ENCODE measurements at places on chromosomes 16 and 17.

DNA sequence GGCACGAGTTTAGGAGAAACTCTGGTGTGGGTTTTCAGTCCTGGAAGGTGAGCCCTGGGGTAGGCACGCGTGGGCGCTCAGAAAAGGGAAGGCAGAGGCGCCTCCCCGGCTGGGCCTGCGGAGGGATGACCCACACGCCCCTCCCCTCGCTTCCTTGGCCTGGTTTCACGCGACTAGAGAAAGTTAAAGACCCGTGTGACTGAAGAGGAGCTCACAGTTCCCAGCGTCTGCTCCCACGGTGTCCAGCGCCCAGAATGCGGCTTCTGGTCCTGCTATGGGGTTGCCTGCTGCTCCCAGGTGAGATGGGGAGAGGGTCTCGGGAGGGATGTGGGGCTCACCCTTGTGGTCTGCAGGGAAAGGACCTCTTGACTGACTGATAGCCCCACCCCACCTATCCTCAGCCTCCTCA lies at the start of gene CD300LG:
Gene CD300LG, plus strand, starts transcription at position 214 of the 409 bp plus-strand sequence. Its CDS starts 41 bp downstream, at position 255.
- DNase-seq, result no peak

GRCh38 chr17:82865774-82866395 lies 26.1 kb upstream of the ZNF750 start:
- no peak for DNase-seq

- DNase-seq, result peak; percentile 19
Observed at GRCh38 chr17:27879987-27880608, 13.1 kb downstream of the LYRM9 start.

- DNase-seq, result no peak
Observed at GRCh38 chr17:19269106-19269505, 31.9 kb downstream of the EPN2 start.

DNA sequence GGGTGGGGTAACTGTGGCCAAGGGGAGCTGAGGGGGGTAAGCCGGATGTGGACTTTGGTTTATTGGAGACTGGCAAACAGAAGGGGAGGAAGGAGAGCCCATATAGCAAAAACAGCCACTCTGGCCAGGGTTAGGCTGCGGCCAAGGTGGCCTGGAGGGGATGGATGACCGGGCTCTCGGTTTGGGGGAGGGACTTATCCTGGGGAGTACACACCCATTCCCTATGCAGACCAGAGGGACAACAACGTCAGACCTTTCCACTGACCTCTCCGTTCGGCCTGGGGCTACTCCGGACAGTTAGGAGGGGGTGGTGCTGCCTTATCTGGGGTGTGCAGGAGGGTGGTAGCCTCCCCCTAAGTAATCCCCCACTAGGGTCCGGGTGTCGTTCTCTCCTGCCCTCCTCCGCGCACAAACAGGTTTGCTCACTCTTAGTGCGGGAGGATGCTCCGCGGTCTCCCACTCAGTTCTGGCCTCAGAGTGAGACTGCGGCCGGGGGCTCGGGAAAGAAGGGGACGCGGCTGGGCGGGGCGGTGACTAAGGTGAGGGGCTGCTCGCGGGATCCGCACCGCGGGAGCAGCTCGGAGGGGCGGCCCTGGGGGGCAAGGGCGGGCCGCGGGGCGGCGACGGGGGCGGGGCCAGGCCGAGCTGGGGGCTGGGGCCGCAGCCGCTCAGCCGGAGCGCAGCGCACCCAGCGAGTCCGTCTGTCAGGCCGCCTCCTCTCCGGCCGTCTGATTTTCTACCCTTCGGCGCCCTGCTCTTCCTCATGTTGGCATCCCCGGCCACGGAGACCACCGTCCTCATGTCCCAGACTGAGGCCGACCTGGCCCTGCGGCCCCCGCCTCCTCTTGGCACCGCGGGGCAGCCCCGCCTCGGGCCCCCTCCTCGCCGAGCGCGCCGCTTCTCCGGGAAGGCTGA lies at the start of gene WNK4:
Gene WNK4, plus strand, starts transcription at position 675 of the 915 bp plus-strand sequence. Its CDS starts 89 bp downstream, at position 764.
- no peak for DNase-seq

DNA sequence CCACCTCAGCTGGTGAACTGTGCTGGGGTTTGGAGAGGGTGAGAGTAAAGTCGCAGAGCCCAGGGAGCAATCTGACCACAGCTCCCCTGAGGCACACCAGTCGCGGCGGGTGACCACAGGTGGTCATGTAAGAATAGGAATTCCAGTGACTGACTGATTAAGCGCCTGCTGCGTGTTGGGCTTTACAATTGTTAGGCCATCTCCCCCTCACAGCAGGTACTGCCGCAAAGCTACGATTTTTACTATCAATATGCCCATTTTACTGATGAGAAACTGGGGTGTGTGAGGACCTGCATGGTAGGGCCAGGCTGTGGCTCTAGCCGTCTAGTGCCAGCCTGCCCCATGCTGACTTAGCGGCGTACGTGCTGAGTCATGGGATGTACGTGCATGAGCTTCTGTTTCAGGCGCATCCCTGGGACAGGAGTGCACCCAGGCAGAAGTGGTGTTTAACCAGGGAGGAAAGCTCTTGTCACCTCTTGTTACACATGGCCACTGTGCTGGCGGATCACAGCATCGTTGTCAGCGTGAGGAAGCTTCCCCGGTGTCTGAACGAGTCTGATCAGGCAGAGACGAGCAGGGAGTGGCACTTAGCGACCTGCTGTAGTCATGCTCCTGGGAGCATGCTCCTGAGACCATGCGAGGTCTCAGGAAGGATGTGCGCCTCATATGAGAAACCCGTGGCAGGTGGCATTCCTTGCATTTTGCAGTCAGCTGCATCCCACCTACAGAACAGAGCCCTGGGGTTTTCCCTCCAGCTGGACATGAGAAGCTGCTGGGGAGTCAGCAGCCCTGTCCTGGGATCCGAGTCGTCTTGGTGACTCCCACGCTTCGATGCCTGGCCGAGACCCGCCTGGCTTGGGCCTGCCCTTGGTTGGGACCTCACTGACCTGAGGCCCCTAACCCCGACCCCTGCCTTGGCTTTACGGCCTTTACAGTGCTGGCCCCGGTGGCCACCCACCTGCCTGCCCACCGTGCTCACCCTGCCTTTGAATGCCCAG lies 163.7 kb upstream of the CHMP6 start:
- DNase-seq, result no peak

GRCh38 chr16:51565184-51565583 lies 414.1 kb upstream of the SALL1 start:
- DNase-seq, result no peak

DNA sequence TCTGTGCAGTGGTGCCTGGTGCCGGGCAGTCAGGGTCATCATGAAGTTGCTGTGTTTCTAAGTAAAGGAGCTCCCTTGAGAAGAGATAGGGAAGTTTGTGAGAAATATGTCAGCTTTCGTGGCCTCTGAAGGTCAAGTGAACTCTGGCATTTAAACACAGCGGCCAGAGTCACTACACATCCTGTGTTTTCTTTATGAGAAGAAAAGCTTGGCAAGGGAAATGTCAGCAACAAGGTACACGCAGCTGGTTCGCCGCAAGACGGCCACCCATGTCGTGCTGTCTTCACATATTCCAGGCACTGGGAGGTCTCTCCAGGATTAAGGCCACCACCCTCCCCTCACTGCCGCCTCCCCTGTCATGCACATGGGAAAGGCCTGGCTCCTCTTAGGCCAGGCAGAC lies 33.2 kb upstream of the PEMT start:
- no peak for DNase-seq

DNA sequence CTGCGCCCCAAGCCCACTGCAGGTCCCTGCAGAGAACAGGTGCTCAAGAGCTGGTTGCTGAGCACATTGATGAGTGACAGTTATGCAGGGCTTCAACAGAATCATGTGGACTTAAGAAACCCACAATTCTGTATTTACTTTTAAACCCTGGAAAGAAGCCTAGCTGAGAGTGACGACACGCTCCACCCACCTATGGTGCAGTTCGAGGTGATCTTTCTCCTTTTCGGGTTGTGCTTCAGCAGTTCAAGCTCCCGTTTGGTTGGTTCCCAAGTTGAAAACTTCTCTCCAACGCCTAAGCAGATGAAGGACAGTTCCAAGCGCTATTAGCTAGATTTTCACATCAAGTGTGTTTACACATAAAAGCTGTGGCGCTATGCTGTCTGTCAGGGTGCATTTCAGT lies 23.9 kb downstream of the USP22 start:
- no peak for DNase-seq

DNA sequence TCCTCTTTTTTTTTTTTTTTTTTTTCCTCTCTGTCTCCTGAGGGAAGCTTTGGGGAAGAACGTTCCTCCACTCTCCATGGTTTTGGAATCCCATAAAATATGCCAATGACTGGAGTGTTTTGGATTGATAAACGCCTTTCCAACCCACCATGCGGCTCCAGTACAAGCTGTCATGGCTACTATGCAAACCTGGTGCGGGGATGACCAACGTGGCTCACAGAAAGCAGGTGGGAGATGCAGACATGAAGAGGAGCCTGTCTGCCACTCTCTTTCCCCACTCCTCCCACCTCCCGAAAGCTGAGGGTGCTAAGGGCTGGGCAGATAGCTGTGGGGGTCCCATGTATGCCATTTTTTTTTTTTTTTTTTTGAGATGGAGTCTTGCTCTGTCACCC lies 69.9 kb upstream of the SEC14L1 start:
- DNase-seq, result no peak

GRCh38 chr17:17985555-17985954 lies 12.9 kb downstream of the DRC3 start:
- DNase-seq, result no peak

DNA sequence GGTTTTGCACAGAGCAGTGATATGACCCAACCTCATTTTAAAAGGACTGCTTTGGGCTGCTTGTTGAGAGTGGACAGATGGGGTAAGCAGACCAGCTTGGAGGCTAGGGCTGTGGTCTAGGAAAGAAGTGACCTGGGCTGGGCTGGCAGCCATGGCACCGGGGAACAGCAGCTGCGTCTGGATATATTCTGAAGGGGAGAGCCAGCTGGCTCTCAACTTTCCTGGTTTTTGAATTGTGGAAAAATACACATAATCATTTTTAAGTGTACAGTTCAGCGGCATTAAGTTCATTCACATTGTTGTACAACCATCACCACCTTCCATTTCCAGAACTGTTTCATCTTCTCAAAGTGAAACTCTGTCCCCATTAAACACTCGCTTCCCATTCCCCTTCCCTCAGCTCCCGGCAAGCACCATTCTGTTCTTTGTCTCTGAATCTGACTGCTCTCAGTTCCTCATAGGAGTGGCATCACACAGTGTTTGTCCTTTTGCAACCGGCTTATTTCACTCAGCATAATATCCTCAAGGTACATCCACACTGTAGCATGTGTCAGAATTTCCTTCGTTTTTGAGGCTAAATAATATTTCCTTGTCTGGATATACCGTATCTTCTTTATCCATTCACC lies 113.2 kb downstream of the SPECC1 start:
- DNase-seq, result no peak

DNA sequence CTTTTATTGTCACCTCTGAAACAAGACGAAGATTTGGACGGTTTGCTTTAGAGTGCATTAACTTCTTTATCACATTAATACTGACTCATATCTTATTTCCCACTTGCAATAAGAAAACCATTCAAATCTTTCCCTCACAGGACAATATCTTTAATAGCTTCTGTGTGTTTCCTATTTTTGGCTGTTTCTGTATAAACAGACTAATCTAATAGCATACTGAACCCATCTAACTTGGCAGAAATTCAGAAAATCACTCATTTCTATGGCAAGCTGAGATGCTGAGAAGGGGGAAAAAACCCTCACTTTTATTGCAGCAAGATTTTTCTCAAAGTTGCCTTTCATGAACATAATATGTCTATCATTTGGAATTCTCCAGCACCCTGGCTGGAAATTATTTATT lies 524.9 kb downstream of the WWOX start:
- DNase-seq, result no peak

DNA sequence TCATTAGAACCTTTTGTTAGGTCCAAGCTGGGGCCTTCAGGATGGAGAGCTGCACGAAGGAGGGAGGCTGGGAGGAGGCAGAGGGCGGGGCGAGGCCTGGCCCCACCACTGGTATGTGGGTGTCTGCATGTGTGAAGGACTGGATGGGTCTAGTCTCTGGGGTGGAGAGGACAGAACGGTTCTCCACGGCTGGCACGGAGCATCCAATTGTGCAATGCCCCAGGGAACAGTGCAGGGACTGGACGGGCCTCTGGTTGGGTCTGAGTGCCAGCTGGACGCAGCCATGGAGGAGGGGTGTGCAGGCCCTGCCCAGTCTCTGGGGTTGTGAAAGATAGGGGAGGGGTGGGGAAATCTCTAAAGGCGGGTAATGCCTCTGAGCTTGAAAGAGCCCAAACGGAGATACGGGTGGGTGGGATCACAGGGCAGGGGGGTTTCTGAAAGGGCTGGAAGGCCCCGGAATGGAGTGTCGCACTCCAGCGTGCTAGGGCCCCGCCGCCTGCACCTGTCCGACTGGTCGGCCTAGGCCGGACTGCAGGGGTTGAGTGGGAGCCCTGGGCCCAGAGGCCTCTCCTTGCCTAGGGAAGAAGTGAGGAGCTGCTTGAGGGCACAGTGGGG lies 1.6 kb downstream of the PPL start:
- DNase-seq, result no peak

DNA sequence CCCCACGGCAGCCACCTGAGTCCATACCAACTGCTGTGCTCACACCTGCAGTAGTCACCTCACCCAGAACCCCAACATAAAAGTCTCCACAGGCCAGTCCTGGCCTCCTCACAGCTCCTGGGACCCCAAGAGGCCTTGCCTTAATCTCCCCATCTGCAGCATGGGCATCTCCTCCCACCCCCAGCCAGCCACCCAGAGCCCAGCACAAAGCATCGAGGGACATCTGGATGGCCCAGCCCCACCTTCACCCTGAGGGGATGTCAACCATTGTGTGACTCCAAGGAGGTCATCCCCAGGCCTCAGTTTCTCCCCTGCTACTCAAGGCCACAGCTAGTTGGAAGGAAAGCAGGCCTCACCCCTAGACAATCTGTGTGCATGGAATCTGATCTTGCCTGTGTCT lies 1775.3 kb downstream of the TP53TG3F start:
- no peak for DNase-seq

Data from fibroblast of skin of left biceps (primary cell).